Left forelimb (tissue), 1 donor: ENCODE measurements at places on chromosomes 1 and 21.

DNA sequence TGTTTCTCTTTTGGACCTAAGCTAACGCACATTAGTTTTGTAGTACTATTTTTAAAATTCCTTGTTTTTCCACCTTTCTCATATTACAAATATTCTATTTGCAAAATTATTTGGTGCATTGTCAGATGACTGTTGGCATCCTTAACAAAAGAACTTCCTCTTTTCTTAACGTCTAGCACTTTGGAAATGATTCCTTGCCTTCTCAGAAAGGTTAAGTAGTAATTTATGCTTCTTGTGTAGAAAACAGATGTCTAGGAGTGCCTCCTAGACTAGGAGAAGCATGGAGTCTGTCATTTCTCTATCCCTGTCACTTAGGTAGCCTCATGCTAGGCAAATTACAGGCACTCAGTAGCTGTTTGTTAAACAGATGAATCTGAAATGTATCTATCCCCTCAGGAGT is 64.4 kb downstream of the HSPA13 start:
- DNase-seq, result no peak

DNA sequence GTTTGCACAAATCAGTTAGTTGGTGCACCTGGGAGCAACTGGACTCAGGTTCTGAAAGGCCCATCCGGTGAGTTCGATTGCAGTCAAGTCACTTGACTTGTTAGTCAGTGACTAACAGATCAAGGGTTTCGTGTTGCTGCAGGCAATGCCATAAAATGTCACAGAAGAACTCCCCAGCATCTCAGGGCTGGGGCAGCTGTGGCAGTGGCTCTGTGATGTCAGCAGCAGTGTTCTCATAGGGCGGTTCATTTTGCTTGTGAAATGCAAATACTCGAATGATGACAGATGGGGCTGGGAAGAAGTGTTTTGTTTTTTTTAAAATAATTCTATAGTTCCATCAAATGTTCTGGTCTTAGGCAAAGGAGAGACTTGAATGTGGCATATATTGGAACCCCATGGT is 287.8 kb downstream of the LMX1A start:
- DNase-seq, result no peak

DNA sequence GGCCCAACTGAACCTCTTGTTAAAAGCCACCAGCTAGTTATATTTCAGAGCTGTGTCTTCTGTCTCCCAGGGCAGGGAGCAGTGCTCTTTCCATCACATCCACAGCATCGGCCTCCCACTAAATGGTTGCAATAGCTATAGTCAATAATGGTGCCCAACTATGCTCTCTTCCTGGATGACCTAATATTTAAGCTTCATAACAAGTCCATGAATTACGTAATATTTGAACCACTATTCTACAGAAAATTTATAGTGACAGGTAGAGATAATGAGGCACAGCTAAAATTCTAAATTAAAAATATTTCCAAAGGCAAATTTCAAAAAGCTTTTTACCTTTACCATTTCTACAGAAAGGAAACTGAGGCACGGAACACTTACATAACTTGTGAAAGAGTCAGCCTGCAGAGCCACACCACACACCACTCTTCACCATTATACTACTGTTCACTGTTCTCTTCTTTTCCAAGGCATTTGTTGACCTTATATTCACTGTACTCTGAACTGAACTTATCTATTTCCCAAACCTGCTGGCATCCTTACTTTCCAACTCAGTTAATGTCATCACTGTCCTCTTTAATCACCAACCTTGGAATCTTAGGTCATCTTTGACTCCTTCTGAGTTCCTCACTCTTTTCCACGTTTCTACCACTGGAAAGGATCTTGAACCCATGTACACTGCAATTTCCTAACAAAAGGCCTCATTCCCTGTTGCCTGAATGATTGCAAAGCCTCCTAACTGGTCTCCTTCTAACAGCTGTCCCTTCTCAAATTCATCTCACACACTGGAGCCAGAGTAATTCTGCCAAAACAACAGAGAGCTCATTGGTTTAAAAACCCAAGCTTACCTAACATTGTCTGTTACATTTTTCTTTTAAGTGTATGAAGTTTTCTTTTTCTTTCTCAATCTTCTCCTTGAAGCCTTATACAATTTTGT is 85.5 kb downstream of the DDAH1 start:
- DNase-seq, result no peak

GRCh38 chr1:116889380-116889779 is 20.3 kb upstream of the PTGFRN start:
- DNase-seq, result no peak

DNA sequence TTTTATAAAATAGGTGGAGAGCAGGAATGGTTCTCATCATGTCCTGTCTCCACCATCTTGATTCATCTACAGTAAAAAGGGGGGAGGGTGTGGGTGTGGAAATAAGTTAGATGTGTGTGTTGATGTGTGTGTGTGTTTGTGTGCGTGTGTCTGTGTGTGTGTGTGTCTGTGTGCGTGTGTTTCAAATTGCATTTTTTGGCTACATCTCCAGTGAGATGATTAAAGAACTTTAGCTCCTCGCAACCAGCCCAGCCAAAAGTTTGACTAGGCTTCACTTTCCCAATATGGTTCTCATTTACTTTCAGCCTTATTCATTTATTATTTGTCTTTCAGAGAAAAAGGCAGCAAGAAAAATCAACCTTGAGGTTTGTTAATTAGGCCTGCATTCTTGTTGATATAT is 14.7 kb upstream of the HAO2 start:
- DNase-seq, result no peak

- no peak for DNase-seq
Measured at GRCh38 chr1:1354271-1355247, 3.8 kb downstream of the MXRA8 start.

- no peak for DNase-seq
Measured at GRCh38 chr1:216246577-216247203, 176.6 kb downstream of the USH2A start.

- no peak for DNase-seq
Measured at GRCh38 chr1:210650403-210650802, 321.7 kb downstream of the HHAT start.

DNA sequence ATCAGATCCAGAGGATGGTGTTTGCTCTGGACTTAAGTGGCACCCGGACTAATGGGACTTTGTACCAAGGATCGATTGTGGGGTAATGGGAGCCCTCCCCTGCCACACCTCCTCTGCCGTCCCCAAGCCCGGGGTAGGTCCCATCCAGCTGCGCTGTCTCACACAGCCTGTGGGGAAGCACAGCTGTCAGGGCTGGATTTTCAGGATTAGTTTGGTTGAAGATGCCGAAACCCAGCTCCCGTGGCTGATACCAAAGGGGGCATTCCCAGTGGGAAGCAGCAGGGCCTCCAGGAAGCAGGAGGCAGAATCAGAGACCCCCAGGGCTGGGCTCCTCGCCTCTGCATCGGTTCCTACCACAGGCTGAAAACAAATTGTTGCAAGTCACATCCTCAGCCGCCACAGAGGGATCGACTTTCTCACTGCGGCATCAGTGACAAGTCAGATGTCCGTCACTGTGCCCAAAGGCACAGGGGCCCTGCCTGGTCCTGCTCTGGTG is 59.7 kb downstream of the MATN1 start:
- no peak for DNase-seq

GRCh38 chr1:110816945-110817344 is 56.0 kb upstream of the CD53 start:
- no peak for DNase-seq

DNA sequence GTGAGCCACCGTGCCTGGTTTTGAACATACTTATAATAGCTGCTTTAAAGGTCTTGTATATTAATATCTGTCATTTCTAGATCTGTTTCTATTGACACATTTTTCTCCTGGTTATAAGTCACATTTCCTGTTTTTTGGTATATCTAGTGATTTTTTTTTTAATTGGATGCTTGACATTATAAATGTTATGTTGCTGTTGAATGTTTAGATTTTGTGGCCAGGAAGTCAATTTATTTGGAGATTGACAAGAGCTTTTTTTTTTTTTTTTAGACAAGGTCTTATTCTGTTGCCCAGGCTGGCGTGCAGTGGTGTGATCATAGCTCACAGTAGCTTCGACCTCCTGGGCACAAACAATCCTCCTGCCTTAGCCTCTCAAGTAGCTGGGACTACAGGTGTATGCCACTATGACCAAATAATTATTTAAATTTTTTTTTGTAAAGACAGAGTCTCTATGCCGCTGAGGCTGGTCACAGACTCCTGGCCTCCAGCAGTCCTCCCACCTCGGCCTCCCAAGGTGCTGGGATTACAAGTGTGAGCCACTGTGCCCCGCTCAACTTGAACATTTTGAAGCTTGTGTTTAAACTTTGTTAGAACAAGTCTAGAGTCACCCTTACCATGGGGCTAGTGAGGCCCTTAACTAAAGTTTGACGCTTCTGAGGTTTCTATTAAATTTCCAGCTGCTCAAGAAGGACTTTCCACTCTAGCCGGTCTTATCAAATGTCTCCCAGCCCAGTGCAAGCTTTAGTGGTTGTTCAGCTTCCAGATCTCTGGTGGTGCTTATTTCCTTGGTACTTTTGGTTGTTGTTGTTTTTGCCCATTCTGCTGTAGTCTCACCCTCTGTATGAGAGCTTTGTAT is 8.6 kb upstream of the CHI3L2 start:
- DNase-seq, result no peak

DNA sequence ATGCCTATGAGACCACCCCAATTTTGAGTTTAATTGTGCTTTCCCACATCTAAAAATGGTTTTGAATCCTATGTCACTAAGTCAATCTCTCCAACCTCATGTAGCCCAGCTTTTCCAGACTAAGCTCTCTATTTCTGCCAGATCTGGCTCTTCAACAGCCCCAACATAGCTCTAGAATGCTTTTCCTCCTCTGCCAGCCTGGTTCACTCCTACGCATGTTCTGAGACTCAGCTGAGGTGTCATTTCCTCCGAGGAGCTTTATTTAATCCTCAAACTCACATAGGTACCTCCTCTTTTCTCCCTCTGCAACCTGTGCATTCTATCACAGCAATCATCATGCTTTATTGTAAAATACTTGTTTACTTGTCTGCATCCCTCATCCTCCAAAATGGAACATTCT is 517.8 kb upstream of the BEND5 start:
- no peak for DNase-seq

- no peak for DNase-seq
Measured at GRCh38 chr1:162993846-162994245, 75.3 kb upstream of the RGS4 start.

- DNase-seq, result no peak
Measured at GRCh38 chr1:74731399-74732052, 1.3 kb downstream of the CRYZ start.

GRCh38 chr1:26016953-26017545 is 4.5 kb upstream of the EXTL1 start:
- DNase-seq, result no peak

DNA sequence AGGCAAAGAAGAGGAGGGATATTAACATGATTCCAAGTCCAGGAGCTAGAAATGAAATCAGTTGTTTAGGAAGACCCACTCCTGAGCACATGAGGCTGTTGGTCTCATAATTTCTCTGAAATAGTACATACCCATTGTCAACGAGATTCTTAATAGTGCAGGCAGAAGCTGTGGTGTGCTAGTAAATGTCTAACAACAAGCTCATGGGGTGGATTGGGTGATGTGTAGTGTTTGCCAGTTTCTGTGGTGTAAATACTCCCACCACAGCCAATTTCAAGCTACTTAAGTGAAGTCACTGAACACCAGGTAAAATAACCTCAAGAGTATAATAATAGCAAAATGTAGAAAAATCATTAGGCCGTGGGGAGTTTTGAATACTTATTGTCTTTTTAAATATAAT is 42.0 kb downstream of the SYF2 start:
- DNase-seq, result no peak

DNA sequence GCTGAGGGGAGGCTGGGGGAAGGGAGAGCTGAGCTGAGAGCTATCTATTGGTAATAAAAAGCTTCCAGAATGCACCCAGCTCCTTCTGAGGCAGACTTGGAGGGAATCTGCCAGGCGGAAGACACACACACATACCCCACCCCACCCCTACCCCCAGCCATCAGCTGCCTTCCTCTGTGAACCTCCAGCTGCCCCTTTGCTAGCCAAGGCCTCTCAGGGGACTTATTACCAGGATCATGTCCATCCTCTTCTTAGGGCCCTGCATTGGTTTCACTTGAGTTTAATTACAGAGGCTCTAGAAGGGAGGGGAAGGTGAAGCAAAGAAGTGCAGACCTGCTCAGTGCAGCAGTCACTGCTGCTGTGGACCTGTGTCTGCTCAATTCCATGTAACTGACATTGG is 156.4 kb downstream of the OMA1 start:
- DNase-seq, result no peak

- no peak for DNase-seq
Measured at GRCh38 chr1:172386046-172386445, 34.4 kb upstream of the C1orf105 start.

- DNase-seq, result no peak
Measured at GRCh38 chr21:44437696-44438431, 17.4 kb upstream of the LRRC3 start.

DNA sequence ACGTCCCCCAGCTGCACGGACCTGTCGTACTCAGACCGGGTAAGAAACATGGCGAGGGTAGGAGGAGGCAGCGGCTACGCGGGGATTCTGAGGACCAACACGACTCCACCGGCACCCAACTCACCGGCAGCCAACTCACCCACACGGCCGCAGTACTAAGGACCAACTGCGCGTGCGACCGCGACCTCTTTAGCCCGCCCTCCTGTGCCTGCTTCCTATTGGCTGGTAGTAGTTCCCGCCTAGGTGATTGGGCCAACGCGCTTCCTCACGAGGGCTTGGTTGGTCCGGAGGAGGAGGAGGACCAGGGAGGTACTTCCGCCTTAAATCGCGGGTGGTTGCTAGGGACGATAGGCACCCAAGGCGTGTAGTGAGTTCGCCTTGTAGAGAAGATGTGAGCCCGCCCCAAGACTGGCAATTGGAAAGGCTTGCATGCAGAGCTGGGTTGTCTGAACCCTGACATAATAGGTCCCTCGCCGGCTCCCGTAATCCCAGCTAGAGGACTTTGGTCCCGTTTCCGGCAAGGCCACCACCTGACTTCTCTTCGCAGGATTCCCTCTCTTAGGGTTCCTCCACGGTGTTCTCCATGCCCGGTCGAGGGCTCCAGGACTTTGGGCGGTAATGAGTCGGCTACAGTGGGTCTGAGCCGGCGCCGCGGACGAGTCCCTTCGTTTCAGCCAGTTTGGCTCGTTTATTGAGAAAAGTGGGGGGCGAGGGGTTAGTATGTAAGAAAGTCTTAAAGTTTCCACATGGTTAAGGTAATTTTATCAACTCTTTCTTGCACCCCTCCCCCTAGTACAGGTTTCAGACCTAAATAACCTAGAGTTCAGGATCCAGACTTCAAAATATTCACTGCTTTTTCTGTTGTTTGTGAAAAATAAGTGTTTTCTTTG is at the start of gene PSMA5:
Gene PSMA5 (minus strand): TSS at position 168 of the 890 bp plus-strand sequence. CDS start 118 bp downstream, at position 50.
- peak; percentile 94 for DNase-seq

DNA sequence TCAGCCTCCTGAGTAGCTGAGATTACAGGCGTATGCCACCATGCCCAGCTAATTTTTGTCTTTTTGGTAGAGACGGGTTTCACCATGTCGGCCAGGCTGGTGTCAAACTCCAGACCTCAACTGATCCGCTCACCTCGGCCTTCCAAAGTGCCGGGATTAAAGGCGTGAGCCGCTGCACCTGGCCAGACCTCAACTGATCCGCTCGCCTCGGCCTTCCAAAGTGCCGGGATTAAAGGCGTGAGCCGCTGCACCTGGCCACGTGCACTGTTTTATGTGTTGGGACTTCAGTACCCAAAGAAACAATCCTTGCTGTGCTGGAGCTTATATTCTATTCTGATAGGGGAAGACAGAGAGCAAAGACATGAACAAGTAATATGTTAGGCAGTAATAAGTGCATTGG is 10.1 kb downstream of the TRAF5 start:
- no peak for DNase-seq

- peak; percentile 78 for DNase-seq
Measured at GRCh38 chr1:183244466-183244865, 58.4 kb downstream of the LAMC2 start.

GRCh38 chr1:116825720-116826438 is 71.6 kb downstream of the CD2 start:
- peak; percentile 71 for DNase-seq
